ENCODE measurements at places on chromosomes 1 and 21. TPM values are rescaled to one million over a fixed set of nuclear protein-coding genes. Genes with fewer than 3 reads are reported as not detected.

DNA sequence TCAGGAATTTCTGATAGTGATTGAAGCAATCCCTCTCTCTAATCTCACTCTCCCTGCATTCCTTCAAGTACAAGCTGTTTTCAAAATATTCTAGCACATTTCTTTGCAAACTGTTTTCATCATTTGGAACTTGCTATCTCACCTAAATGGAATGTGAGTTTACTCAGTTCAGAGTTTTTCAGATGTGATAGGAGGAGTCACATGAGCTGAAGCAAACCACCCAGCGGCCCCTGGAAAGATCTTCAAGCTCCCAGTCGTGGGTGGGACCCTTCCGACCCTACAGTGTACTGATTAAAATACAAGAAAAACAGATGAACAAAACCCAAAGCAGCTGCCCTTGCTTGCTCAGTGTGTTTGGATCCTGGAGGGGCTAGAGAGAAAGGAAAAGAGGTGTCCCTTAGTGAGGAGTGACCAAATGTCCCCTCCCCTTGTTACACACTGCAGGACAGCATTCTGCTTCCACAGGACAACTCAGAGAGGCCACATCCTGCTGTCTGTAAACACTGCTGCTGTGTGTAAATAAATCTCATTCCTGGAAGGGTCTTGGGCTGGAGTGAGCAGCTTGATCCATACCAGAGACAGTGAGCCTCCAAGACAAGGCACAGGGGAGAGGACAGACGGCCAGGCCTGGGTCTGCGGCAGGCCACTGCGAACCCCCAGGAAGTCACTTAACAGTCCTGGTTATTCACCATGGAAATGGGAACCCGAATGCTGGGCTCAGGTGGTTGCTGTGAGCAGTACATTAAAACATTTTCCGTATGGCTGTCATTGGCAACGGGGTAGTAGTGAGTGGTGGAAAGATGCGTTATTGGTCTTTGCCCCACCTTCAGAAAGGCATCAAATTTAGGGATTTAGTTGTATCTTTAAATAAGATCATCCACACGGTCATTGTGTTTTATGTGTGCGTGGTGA lies 229.2 kb downstream of the RHOU start:
- no peak overlapping the region for H3K27ac ChIP-seq
- no peaks in the 10 kb centered on the region for H3K36me3 ChIP-seq
- H3K4me3 ChIP-seq: no peak overlapping the region

DNA sequence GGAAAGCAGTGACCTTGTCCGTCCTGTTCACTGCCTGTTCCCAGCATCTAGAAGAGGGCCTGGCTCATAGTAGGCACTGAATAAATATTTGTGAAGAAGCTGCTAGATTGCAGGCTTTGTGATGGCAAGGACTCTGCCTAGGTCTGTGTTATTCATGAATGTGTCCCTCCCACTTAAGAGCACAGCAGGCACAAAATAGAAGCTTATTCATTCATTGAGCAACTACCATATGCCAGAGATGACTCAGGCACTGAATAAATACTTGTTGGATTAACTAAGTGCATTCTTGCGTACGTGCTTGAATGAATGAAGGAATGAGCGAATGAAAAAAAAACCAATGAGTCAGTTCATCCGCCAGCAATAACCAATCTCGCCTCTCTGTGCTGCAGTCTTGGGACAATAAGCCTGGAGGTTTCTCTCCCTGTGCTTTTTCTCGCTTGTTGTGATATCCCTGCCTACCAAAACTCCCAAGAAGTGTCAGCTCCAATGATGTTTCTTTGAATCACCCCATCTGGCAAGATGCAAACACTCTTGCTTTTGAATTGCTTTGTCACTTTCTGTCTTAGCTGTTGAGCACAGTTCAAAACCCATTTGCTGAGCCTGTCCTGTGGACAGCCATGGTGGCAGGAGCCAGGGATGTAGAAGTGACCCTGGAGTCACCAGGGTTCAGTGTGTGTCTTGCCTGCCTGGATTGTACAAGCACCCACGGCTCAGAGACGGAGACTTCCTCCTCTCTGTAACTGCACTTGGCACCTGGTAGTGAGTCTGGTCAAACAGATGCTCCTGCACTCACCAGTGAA lies 143.9 kb downstream of the KAZN start:
- peaks cover 26% of the 10 kb centered on the region for H3K27me3 ChIP-seq
- no peak overlapping the region for H3K27ac ChIP-seq
- DNase-seq: no peak
- H3K4me1 ChIP-seq: peaks cover 3% of the 10 kb centered on the region
- no peaks in the 10 kb centered on the region for H3K36me3 ChIP-seq

- no peak overlapping the region for H3K4me3 ChIP-seq
- no peaks in the 10 kb centered on the region for H3K4me1 ChIP-seq
- no peaks in the 10 kb centered on the region for H3K36me3 ChIP-seq
- no peak for DNase-seq
Measured at GRCh38 chr1:42368096-42368795, 12.3 kb upstream of the RIMKLA start.

GRCh38 chr1:168372861-168373371 lies 92.2 kb downstream of the TBX19 start:
- H3K36me3 ChIP-seq: no peaks in the 10 kb centered on the region
- no peaks in the 10 kb centered on the region for H3K27me3 ChIP-seq
- no peaks in the 10 kb centered on the region for H3K4me1 ChIP-seq
- no peak for DNase-seq

DNA sequence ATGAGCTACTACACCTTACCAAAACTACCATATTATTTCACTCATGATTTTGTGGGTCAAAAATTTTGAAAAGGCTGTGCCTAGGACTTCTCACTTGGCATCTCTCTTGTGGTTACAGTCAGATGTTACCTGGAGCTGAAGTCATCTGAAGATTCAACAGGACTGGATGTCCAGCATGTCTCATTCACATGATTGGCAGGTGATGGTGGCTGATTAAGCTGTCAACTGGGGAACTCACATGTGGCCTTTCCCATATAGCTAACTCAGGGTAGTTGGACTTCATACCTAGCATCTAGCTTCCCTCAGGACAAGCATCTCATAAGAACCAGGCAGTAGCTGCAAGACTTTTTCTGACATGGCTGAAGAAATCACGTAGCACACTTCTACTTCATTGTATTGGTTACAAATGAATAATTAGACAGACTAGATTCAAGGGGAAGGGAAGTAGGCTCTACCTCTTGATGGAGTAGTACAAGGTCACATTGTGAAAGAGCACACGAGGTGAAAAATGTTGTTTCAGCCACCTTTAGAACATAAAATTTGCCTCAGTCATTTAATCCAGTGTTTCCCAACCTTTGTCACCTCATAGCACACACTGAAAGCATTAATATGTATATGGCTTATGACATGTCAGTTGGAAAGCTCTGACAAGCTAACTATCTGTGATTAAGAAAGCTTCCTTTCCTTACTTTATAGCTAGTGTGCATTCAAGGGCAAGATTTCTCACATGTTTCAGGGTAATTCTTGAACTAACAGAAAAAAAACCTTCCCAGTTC lies 68.0 kb upstream of the PTGFRN start:
- no peak overlapping the region for H3K4me3 ChIP-seq
- H3K36me3 ChIP-seq: no peaks in the 10 kb centered on the region
- DNase-seq: no peak
- H3K4me1 ChIP-seq: no peaks in the 10 kb centered on the region

GRCh38 chr1:55669293-55669692 lies 454.1 kb upstream of the USP24 start:
- no peak overlapping the region for H3K27ac ChIP-seq
- DNase-seq: no peak
- no peaks in the 10 kb centered on the region for H3K36me3 ChIP-seq
- H3K27me3 ChIP-seq: no peaks in the 10 kb centered on the region

DNA sequence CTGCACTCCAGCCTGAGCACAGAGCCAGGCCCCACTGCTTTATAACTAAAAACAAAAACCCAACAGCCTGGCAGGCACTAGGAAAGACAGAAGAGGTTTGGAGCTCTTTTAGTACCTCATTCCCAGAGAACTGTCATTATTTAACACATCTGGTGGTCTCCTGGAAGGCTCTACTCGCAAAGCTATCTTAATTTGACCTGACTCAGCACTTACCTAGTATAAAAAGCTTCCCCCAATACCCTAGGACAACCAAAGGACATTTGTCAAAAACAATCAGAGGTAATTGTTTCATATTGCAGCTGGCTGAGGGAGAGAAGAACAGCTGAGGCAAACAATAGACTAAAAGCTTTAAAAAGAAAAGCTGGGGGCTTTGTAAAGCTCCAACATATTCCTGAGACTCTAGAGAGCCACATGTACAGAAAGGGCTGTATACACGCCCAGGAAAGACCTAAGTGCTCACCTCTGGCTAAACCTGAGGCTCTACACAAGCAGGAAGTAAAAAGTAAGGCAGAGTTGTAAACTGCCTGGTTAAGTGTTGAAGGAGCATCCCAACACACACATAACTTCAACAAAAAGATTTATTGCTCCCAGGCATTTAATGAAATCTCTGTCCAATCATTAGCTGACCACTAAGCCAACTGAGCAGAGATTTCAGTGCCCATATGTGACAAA lies 25.0 kb downstream of the ZNF644 start:
- H3K4me3 ChIP-seq: no peak overlapping the region
- H3K4me1 ChIP-seq: peaks cover 83% of the 10 kb centered on the region
- peaks cover 62% of the 10 kb centered on the region for H3K36me3 ChIP-seq
- H3K27me3 ChIP-seq: no peaks in the 10 kb centered on the region
- no peak for DNase-seq
- no peak overlapping the region for H3K27ac ChIP-seq

GRCh38 chr1:214277704-214278635 lies 3.0 kb upstream of the SMYD2 start:
- no peaks in the 10 kb centered on the region for H3K27me3 ChIP-seq
- H3K27ac ChIP-seq: no peak overlapping the region
- no peaks in the 10 kb centered on the region for H3K36me3 ChIP-seq
- no peak for DNase-seq
- peaks cover 20% of the 10 kb centered on the region for H3K4me1 ChIP-seq

DNA sequence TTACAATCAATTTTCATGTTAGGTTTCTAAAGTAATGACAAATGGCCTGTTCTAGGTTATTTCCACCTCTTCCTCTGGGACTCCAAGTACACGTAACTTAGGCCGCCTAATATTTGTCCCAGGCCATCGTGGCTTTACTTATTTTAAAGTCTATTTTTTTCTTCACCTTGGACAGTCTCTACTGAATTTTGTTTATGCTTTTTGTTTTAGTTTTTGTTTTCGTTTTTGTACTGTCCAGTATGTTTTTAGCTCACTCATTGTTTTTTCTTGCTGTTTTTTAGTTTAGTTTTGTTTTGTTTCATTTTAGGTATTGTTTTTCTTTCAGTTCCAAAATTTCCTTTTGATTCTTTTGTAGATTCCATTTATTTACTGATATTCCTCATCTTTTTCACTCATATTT lies 187.7 kb upstream of the RNPC3 start:
- no peaks in the 10 kb centered on the region for H3K27me3 ChIP-seq
- H3K27ac ChIP-seq: no peak overlapping the region
- no peaks in the 10 kb centered on the region for H3K4me1 ChIP-seq
- H3K4me3 ChIP-seq: no peak overlapping the region
- H3K36me3 ChIP-seq: no peaks in the 10 kb centered on the region

- H3K36me3 ChIP-seq: no peaks in the 10 kb centered on the region
- no peak overlapping the region for H3K4me3 ChIP-seq
- H3K27ac ChIP-seq: no peak overlapping the region
- no peaks in the 10 kb centered on the region for H3K4me1 ChIP-seq
- no peak for DNase-seq
Measured at GRCh38 chr1:84412316-84412942, 14.1 kb downstream of the DNASE2B start.

DNA sequence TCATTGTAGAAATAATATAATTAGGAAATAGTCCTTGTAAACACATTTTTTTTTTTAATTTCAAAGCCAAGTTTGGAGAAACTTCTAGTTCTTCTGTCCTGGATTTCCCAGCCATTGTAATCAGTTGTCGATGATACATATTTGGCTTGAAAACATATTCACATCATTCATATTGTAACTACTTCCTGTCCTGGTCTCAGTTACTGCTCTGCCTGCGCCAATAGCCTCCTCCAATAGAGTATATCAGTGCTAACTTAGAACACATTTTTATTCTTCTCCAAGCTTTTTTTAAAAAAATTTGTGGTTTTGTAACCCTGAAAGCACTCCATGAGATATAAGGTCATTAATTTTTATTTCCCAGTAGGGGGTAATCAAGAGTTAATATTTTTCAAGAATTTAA lies 46.1 kb upstream of the FMO2 start:
- no peaks in the 10 kb centered on the region for H3K36me3 ChIP-seq
- no peaks in the 10 kb centered on the region for H3K4me1 ChIP-seq
- H3K27me3 ChIP-seq: peaks cover 10% of the 10 kb centered on the region

DNA sequence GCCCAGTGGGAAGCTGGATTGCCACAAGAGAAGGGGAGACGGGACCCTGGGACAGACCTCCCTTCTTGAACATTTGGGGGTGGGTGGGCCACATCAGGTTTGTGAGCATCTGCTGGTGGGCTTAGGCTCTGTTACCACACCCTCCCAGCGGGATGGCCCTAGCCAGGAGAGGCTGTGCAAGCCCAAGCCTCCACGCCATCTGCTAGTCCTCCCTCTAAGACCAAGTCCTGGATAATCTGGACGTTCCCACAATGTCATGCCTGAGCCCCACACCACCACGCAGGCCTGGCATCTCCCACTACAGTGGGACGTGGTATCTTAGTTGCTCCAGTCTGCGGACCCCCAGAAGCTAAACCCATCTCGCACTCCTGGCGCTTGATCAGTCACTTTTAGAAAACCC lies 3.7 kb upstream of the IBA57 start:
- no peaks in the 10 kb centered on the region for H3K27me3 ChIP-seq
- peaks cover 21% of the 10 kb centered on the region for H3K4me1 ChIP-seq
- H3K36me3 ChIP-seq: no peaks in the 10 kb centered on the region
- H3K27ac ChIP-seq: no peak overlapping the region

DNA sequence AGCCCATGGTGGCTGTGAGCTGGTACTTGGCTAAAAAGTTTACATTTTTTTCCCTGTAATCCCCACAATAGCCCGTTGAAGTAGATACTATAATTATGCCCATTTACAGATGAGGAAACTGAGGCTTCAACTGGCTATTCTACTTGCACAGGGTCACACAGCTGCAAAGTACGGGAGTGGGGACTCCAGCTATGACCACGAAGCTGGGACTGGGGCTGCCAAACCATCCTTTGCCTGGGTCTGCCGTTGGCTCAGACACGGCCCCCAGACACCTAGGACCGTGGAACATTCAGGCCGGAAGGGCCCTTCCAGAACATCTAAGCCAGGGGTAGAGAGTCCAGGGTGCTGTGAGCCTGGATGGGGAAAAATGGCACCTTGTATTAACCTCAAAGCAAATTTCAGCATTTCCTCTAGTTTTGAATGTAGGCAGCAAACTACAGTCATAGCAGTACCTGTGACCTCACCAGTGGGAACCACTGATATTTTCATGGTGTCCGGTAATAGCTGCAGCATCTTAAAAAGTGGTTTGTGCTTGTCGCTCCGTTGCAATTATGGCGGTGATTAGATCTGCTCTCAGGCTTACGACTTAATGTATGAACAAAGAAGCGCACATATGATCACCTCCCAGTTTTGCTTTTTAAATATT lies 4.3 kb downstream of the TP73 start:
- peak overlapping the region; percentile 68 for H3K27ac ChIP-seq
- H3K27me3 ChIP-seq: peaks cover 32% of the 10 kb centered on the region
- H3K4me3 ChIP-seq: peak overlapping the region; percentile 42
- peaks cover 30% of the 10 kb centered on the region for H3K4me1 ChIP-seq

ZNF648 gene
- total RNA-seq: not detected

BATF3 gene
- total RNA-seq: 25.2 TPM

AVPR1B gene
- total RNA-seq: not detected

TNFRSF14 gene
- 148 TPM for total RNA-seq

MYBPHL gene
- total RNA-seq: not detected

TAL1 gene
- not detected for total RNA-seq

EVI5 gene
- total RNA-seq: 18.2 TPM

FAM229A gene
- total RNA-seq: 7.6 TPM

ITLN2 gene
- not detected for total RNA-seq

CRP gene
- total RNA-seq: not detected

KLHL17 gene
- 16.4 TPM for total RNA-seq
